ENCODE measurements at places on chromosomes 1 and 21.

DNA sequence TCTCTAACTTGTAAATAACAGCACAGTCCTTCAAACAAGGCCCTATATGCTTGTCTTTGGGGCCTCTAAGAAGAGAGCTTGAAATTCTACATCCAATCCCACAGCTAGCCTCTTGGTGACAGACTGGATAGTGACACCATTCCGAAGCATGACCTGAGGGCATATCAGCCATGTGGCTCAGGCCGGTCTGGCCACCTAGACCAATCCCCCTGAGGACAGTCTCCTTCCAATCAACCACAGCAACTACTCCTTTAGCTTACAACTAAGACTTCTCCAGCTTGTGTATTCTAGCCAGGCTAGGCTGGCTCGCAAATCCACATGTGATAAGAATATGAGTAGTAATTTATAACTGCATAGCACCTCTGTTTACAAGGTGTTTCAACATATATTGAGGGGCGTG lies 14.0 kb downstream of the BCAR3 start:
- DNase-seq, result no peak

GRCh38 chr21:36156815-36157670 lies at the start of gene DOP1B:
DOP1B (plus strand) TSS chr21:36156824; CDS start chr21:36164734, 7,910 bp downstream.
- DNase-seq, result no peak

DNA sequence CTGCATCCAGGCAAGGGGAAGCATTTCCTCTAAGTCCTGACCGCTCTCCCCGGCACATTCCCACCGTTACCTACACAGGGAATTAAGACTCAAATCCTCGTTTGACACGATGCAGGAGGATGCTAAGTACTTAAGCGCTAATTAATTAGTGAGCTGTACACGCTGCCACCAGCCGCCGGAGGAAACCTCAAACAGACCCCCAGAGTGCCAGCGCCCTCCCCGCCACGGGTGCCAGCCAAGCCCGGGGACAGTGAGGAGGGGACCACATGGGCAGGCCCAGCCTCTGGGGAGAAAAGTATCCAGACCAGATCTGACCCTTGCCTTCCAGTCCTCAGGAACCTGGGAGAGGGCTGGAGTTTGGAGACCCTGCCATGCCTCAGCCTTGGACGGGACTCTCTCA lies 17.4 kb upstream of the CASZ1 start:
- no peak for DNase-seq

DNA sequence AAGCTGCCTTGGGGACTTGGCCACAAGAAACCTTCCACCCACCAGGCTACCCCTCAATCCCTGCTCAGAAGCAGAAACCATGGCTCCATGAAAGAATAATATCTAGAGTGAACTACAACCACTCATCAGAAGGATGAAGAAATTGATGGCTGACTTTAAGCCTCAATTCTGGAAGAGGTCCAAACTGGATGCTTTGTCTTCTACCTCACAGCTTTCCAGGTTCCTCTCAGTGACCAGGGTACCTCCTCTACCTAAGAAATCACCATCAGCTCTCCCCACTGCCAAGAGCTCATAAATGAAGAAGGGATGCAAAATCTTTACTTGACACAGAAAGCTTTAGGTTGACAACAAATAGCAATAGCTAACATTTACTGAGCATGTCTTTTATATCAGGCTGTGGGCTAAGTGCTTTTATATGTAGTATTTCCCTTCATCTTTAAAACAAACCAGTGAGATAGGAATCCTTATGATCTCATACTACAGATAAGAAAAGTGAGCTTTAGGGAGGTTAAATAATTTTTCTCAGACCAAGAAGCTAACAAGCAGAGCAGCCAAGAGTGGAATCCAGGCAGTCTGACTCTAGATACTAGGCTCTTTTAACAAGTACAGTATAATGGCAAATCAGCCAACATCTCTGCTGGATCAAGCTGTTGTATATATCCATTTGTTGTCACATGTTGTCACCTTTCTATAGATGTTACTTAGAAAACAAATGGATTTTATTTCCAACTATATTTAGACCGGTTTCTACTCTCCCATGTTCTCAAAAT lies 243.0 kb upstream of the SGIP1 start:
- DNase-seq, result no peak

DNA sequence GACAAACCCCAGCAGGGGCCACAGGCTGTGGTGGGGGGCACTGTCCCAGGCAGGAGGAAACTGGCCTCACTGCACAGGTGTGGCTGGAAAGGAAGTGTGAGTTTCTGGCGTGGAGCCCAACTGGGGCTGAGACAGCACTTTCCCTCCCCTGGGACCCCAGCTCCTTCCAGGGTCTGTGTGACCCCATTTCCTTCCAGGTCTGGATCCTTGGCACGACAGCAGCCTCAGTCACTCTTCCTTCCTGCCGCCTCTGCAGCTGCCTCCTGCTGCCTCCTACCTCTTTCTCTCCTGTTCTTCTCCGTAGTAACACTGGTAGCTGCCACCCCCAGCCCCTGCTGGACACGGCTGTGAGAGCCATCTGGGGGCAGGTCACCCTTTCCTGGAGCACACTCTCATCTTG lies 88.0 kb downstream of the SIK1 start:
- DNase-seq, result no peak

DNA sequence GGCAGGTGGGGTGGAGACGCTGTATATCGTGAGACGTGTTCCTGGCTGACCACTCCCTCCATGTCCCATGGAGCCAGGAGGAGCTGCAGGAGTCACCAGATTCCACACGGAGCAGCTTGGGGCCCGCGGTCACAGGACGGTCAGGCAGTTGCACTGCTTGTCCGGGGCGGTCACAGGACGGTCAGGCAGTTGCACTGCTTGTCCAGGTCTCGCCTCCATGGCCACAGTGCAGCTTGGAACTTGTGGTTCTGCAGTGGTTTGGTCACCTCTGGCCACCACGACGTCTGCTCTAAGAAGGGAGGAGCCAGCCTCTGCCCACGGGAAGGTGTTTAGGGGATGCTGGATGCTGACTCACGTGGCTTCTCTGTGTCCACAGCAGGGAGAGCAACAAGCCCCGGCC lies 33.0 kb downstream of the SLX9 start:
- peak; percentile 39 for DNase-seq

- DNase-seq, result no peak
Observed at GRCh38 chr1:119005724-119006405, 17.7 kb upstream of the TBX15 start.

DNA sequence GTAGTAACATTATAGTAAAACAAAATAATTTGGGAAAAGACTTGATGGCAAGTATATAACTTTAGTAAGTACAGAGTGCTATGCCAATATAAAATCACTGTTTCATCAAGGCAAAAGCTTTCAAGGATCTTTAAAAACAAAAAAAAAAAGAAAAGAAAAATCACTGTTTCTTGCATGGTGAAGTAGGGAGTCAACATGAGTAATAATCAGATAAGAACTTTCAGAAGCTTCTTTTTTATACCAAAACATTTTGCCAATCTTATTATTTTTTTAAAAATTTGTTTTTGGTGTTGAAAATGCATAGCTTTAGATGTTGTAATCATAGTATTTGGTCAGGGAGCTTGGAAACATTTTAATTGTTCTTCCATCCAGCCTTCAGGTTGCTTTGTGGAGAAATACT lies 37.2 kb downstream of the CAMSAP2 start:
- DNase-seq, result no peak

- no peak for DNase-seq
Observed at GRCh38 chr1:110250008-110250407, 39.9 kb downstream of the KCNC4 start.

GRCh38 chr1:116586741-116587143 lies 15.9 kb upstream of the CD58 start:
- DNase-seq, result no peak

DNA sequence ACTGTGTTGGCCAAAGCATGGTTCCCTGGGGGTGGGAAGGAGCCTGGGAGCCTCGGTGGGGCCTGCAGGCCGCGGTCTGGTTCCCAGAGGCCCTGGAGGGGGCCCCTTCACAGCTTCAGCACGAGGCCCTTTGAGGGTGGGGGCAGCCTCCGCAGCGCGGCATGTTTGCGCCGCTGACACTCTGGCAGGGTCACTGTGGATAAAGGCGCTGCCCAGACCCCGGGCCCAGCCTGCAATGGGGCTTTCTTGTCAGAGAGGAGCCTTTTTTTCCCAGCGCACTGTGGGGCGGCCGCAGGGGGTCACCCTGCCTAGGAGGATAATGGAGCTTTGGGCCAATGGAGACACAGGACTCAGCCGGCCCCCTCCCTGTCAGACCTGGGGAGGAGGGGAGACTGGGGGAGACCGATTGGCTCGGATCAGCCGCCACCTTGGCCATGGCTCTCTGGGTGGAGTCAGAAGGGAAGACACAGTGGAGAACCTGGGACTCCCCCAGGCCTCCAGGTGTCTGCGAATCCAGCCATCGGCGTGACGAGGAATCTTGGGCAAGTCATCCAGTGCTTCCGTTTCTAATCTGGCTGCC lies 26.0 kb downstream of the EPHB2 start:
- DNase-seq, result no peak

DNA sequence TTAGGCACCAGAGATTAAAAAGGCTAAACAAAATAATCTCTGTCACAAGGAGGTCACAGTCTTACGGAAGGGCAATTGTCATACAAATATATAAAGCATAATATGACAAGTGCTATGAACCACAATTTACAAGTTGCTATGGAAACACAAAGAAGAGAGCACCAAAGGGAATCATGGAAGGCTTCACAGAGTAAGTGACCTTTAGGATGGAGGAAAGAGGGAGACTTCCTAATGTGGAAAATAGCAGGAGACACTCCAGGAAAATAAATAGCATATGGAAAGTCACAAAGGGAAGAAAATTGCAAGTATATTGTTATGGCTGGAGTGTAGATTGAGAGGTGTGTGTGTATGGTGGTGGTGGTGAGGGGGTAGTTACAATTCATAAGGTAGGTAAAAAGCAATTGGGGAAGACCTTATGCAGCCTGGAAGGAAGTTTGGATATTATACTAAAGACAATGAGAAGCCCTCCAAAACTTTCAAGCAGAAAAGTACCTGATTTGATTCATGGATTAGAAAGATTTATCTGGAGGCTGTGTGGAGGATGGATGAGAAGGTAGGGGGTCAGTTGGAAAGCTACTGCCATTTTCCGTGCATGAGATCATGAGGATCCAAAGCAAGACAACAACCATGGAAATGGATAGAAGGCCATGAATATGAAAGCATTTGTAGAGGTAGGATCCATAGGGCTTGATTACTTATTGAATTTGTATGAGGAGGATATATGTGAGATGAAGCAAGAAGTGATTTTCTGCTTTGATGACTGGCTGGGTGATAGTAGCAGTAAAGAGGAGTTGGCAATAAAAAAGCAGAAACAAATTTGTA lies 61.7 kb downstream of the SAMSN1 start:
- DNase-seq, result no peak

DNA sequence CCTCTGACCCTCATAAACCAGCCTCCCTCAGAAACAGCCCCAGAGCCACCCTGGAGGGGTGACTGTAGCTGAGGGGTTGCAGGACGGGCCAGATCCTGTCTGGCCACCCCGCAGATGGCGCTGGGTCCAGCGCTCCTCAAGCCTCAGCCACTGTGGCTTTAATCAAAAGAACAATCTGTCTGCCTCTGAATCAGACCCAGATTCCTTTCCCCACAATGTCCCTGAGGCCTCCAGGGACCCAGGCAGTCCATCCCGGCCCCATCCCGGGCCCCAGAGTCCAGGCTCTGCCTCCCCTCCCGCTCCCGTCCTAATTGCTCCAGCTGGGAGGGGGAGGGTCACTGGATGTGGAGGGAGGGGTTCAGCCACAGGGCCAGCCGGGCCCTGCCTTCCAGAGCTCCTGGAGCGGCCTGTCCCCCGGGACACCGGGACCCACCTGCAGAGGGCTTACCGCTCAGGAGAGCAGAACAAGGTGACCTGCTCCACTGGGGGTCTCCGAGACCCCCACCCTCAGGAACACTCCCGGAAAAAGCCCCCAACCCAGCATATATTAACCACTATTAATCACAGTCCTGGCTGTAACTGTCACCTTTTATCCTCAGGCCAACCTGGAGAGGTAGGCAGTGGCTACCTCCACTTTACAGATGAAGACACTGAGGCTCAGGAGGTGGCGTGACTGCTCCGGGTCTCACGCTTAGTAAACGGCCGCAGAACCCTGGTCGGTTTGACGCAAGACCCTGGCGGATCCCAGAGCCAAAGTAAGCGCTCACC lies 836 bp upstream of the FBLIM1 start:
- DNase-seq, result no peak

GRCh38 chr1:61523893-61524605 lies 200.9 kb downstream of the TM2D1 start:
- DNase-seq, result no peak

DNA sequence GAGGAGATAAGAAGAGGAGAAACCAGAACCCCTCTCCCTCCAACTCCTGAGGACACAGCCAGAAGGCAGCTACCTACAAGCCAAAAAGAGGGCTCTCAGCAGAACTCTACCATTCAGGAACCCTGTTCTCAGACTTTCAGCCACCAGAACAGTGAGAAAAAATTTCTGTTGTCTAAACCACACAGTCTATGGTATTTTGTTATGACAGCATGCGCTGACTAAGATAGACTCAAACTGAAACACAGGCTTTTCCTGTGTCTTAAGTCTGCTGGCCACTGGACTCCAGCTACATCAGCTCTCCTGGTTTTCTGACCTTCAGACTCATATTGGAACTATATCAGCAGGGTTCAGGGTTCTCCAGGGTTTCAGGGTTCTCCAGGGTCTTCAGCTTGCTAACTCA lies 126.5 kb upstream of the TNFSF4 start:
- DNase-seq, result no peak

- no peak for DNase-seq
Observed at GRCh38 chr1:178092878-178093493, 918 bp upstream of the RASAL2 start.

DNA sequence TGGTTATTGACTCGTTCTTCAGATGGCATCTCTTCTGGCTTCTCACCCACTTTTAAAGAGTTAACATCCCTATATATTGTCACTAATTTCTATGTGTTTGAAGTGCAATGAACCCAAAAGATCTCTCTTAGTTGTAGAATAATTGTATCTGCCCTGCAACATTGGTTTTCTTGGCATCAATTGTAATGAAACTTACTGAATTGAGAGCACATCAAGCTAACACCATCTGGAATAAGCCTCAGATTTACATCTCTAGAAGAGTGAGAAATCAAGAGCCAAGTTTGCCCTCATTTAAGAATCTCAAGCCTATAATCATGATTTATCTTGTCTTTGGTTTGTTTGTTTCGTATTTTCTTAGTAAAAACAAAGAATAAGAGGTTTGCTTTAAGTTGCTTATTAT lies 372.6 kb upstream of the LRRC7 start:
- DNase-seq, result no peak

All from RCC 7860 (cell line).